ENCODE measurements at places on chromosomes 16 and 17.

DNA sequence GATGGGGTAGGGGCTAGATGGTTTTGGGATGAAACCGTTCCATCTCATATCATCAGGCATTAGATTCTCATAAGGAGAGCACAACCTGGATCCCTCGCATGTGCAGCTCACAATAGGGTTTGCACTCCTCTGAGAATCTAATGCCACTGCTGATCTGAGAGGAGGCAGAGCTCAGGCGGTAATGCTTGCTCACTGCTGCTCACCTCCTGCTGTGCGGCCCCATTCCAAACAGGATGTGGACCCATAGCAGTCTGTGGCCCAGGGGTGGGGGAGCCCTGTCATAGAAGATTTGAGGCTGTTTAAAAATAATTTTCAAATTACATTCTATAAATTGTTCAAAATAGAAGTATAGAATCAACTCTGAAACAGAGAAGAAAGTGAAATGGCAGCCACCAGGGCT is 50.8 kb downstream of the PHKB start:
- no peak for DNase-seq

GRCh38 chr16:26913851-26914250 is 152.9 kb upstream of the C16orf82 start:
- DNase-seq: no peak

- DNase-seq: no peak
These were observed 347.7 kb downstream of the NPIPA8 start for GRCh38 chr16:17988839-17989238.

- DNase-seq: no peak
These were observed 8.7 kb downstream of the SLC12A4 start for GRCh38 chr16:67959536-67960329.

DNA sequence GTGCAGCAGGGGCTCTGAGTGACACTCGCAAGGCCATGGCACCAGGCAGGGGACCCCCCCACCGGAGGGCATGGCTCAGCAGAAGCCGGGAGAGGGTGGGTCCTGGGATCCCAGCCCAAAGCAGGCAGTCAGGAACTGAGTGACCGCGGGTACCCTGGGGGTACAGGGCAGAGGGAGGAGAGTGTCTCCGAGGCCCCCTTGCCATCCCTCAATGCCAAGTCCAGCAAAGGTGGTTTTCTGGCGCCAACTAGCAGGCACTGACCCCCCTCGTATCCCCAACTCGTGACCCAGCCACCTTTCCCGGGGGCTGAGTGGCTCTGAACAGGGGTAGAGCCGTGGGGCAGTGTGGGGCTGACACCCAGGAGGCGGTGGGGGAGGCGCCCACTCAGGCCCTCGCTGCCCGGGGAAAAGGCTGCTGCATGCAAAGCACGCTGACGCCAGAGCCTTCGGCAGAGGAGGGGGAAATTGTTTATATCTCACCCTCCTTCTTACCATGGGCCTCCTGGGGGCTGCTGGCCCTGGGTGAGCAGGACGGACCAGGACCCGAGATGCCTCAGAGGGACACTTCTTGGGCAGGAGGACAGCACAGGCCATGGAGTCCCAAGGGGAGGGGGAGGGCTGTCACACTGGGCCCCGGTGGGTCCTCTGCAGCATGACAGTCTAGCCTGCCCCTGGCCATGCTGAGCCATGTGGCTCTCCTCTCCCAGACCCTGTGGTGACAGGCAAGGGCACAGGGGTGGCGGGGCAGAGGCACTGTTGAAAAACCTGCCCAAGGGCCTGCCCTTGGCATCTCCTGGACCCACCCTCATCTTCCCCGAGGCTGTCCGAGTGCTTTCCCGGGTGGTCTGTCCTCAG is 14.6 kb upstream of the ENPP7 start:
- DNase-seq: no peak

- no peak for DNase-seq
These were observed 54.9 kb downstream of the GRB7 start for GRCh38 chr17:39792526-39793221.

GRCh38 chr17:65750631-65751115 is 189.2 kb upstream of the AXIN2 start:
- DNase-seq: peak; percentile 27

Measured in NCI-H774 (cell line).